ENCODE measurements at places on chromosomes 1 and 21.

GRCh38 chr1:218374401-218375353 is 29.5 kb downstream of the TGFB2 start:
- DNase-seq: no peak

- DNase-seq: no peak
These were observed 29.8 kb downstream of the MAPKAPK2 start for GRCh38 chr1:206714331-206715058.

GRCh38 chr1:198939286-198939685 is 300.4 kb downstream of the PTPRC start:
- no peak for DNase-seq

DNA sequence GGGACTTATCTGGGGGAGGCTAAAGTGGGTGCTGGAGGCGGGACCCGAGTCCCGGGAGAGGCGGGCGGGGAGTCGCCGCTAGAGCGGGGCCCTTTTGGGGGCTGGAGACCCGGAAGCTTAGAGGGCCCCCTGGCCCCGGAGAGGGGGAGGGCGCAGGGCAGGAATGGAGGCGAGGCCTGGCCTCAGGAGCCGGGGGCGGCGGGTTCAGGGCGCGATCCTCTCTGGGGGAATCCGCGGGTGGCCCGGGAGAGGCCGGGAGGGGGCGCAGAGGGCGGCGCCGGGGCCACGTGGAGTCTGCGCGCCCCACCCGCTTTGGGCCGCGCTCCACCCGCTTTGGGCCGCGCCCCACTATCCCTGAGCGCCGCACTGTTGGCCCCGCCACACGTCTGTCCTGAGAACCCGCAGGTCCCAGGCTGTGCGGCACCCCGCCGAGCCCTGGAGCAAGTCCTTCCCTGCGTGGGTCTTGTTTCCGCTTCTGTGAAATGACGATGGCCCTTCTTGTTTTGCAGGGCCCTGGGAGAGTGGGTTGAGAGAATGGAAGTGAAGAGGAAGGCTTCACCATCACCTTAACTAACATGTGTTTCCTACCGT is 84.4 kb downstream of the NKAIN1 start:
- peak; percentile 52 for DNase-seq

- no peak for DNase-seq
These were observed 18.6 kb downstream of the SMG7 start for GRCh38 chr1:183490932-183491331.

GRCh38 chr1:228280106-228280901 is 72.5 kb downstream of the OBSCN start:
- DNase-seq: no peak

- no peak for DNase-seq
These were observed 14.4 kb downstream of the MAPKAPK2 start for GRCh38 chr1:206699000-206699586.

GRCh38 chr1:203287109-203287893 is 18.0 kb upstream of the BTG2 start:
- peak; percentile 50 for DNase-seq

- no peak for DNase-seq
These were observed 150.6 kb downstream of the MRPL39 start for GRCh38 chr21:25456672-25457071.

- DNase-seq: no peak
These were observed 60.3 kb downstream of the SLC45A1 start for GRCh38 chr1:8378178-8378577.

DNA sequence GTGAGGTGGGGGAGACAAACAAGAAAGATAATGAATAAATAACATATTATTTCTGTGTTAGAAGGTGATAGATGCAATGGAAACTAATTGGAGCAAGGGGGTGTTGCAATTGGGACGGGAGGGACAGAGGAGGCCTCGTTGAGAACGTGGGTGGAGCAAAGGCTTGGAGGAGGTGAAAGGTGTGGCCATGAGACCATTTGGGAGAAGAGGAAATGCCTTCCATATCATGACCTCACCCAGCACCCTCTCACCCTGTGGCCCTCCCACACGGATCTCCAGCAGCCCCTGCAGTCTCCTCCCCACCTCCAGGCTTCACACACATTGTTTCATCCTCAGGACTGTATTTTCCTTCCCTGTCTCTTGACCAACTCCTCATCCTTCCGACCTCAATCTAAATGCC is 85.3 kb upstream of the ARHGAP29 start:
- no peak for DNase-seq

- no peak for DNase-seq
These were observed 89.9 kb upstream of the DSCAM start for GRCh38 chr21:40936771-40937261.

- DNase-seq: no peak
These were observed 56.7 kb downstream of the MRPL39 start for GRCh38 chr21:25550352-25551120.

DNA sequence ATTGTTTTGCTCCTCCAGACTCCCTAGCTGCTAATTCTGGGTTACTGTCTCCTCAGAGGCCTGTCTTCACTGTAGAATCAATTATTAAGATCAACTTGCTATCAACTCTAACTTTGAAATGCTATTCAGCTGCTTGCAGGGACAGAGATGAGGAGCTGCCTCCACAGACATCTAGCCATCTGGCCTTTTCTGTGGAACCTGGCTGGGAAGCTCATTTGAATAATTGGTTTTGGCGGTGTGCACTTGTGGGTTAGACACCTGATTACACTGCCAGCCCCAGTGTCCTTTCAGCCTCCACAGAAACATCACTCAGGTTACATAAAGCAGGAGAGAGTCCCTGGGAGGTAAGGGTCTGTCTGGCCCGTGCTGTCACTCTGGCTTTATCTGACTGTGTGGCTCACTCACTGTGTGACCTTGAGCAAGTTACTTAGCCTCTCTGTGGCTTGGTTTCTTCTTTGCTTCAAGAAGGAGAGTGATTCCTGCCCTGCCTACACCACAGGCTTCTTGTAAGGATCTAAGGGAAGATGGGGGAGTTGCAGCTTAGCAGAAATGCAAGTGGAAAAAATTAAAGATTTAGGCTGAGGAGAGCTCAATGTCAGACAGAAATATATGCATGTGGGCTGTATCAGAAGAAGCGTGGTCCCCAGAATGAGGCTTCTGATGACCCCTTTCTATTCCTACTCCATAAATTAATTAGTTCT is 131.6 kb downstream of the BEND5 start:
- no peak for DNase-seq

- no peak for DNase-seq
These were observed 16.8 kb downstream of the ZBTB18 start for GRCh38 chr1:244067893-244068292.

DNA sequence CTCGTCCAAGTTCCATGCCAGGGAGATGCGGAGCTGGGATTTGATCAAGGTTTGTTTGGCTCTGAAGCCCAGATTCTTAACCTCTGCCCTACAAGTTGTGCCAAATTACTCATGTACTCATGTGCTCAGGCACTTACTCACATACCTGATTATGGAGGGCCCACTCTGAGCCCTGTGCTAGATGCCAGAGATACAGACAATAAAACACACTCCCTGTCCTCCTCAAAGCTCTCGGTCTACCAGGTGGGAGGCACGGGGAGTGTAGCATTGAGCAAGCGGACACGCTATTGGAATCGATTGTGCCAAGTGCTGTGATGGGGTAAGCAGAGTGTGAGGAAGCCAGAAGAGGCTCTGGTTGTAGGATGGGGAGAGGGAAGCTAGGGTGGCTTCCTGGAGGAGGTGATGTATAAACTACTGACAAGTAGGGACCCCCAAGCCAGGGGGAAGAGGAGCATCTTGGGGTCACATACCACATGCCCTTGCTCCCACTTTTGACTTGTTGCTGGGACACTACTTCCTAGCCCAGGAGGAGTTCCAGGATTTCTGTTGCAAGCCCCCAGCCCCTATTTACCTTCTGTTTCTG is 49.8 kb upstream of the IFNLR1 start:
- no peak for DNase-seq

- peak; percentile 3 for DNase-seq
These were observed 102.3 kb downstream of the TNFSF18 start for GRCh38 chr1:172948457-172948856.

- DNase-seq: no peak
These were observed 148.1 kb downstream of the FGGY start for GRCh38 chr1:59445040-59445439.

DNA sequence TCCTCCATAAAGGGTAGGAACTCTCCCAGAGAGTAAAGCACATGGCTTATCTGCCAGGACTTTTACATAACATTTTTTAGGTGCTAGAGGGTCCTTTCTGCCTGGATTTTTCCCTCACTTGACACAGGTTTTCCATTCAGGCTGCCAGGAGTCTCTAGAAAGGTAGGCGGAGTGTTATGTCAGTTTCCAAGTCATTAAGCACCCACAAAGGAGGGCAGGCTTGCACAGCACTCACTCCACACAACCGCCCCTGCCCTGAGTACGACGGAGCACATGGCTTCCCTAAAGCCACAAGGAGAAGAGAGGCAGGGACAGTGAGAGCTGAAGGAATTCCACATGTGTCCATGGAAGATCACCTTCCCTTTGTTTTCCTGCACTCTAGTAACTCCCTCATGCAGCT is 55.7 kb downstream of the CAPZB start:
- DNase-seq: no peak

GRCh38 chr1:62912028-62912638 is 128.2 kb downstream of the ATG4C start:
- no peak for DNase-seq

- no peak for DNase-seq
These were observed at the start of gene KCNJ10 for GRCh38 chr1:160069460-160070231. KCNJ10 (minus strand) TSS chr1:160070160; CDS start chr1:160042532, 27,628 bp downstream.

- DNase-seq: no peak
These were observed 351.4 kb downstream of the NUF2 start for GRCh38 chr1:163672976-163673758.

- no peak for DNase-seq
These were observed 27.5 kb upstream of the SLC44A3 start for GRCh38 chr1:94792473-94793295.

- DNase-seq: no peak
These were observed 65.5 kb upstream of the PALMD start for GRCh38 chr1:99580451-99580850.

- no peak for DNase-seq
These were observed 140.5 kb downstream of the NTPCR start for GRCh38 chr1:233090746-233091494.

DNA sequence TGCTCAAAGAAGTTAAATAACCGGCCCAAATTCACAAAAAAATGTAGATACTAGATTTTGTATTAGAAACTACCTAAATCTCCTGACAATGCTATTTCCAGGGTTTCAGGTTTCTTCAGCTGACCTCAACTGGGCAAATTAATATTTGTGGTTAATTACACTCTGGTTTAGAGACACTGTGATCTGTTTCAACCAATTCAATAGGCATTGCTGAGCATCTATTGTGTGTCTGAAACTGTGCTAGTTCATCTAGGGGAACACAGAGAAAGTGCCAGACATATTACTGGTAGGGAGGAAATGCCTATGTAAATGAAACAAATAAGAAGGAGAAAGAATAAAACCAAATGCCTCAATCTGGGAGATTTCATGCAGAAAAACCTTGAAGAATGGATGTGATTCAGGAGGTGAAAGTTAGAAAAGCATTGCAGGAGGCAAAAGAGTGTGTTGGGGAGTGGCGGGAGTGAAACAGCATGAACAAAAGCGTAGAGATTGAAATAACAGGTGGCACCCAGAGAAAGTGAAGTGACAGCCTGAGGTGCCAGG is 51.3 kb upstream of the IVNS1ABP start:
- DNase-seq: no peak

DNA sequence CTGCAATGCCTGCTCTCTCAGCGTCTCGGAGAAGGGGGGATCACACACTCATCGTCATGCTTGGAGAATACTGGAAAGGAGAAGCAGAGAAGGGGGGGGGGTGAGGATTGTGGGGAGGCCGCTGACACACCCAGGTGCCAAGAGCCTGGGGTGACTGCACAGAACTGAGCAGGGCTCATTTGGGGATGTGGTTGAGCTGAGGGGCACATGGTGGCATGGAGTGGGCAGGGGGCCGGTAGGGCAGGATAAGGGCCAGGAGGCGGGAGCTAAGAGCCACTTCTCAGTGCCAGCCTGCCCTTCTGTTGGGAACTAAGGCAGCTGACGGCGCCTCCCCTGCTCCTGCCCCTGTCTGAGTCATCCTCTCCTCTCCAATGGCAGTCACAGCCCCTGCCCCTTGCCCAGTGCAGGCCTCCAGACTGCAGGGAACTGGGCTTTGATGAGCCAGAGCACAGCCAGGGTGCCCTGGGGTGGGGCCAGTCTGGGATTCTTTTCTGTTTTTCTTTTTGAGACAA is 27.2 kb downstream of the MRPL37 start:
- DNase-seq: no peak

DNA sequence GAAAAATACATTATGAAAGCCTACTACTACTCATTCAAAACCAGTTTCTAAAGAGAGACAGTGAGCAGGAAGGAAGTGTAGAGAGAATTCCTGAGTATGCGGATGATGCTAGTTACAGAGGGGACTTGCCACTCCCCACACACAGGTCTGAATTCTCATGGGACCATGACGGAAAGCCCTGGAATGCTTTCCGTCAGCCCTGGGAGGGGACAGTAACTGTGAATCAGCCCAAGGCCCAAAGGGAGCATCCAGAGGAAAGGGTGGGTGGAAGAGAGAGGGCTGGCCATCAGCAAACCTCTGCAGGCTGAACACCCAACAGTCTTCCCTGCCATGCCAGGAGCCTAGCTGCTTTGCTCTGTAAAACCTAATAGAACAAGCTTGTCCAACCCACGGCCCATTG is 36.4 kb downstream of the RCSD1 start:
- DNase-seq: no peak

- no peak for DNase-seq
These were observed 1015.4 kb upstream of the ADGRL4 start for GRCh38 chr1:80021891-80022290.

- DNase-seq: no peak
These were observed 838 bp downstream of the OR2C3 start for GRCh38 chr1:247535402-247535801.

DNA sequence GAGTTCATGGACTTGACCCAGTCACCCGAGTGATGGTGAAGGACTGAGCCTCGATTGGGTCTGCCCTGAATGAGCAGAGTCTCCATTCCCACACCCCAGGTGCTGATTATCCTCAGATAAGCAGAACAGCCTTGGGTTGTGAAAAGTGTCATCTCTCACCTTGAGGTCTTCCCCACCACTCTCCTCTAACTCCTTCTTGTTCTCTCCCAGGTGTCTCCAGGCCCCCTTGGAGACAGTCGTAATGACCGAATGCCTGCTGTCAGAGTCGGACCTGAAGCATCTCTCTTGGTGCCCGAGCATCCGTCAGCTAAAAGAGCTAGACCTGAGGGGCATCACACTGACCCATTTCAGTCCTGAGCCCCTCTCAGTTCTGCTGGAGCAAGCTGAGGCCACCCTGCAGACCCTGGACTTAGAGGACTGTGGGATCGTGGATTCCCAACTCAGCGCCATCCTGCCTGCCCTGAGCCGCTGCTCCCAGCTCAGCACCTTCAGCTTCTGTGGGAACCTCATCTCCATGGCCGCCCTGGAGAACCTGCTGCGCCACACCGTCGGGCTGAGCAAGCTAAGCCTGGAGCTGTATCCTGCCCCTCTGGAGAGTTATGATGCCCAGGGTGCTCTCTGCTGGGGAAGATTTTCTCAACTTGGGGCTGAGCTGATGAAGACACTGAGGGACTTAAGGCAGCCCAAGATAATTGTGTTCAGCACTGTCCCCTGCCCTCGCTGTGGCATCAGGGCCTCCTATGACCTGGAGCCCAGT is 3.4 kb downstream of the PRAMEF12 start:
- DNase-seq: no peak
